ENCODE measurements at places on chromosomes 1 and 21. TPM values are rescaled to one million over a fixed set of nuclear protein-coding genes. Genes with fewer than 3 reads are reported as not detected.

SAMD13 gene
- polyA plus RNA-seq: 1.2 TPM

TTC34 gene
- 0.16 TPM for polyA plus RNA-seq

TNFRSF8 gene
- polyA plus RNA-seq: 1.5 TPM

ATP5PO gene
- polyA plus RNA-seq: 283 TPM

SLAMF9 gene
- not detected for polyA plus RNA-seq

CA6 gene
- polyA plus RNA-seq: not detected

NCAM2 gene
- 2.8 TPM for polyA plus RNA-seq

LEPR gene
- polyA plus RNA-seq: 13.5 TPM

PHF13 gene
- polyA plus RNA-seq: 19.0 TPM

WDR47 gene
- polyA plus RNA-seq: 10.5 TPM

- no peak for DNase-seq
Observed at GRCh38 chr1:155678027-155678426, 10.5 kb downstream of the YY1AP1 start.

GRCh38 chr1:46523496-46524353 is 27.7 kb downstream of the KNCN start:
- DNase-seq: no peak

DNA sequence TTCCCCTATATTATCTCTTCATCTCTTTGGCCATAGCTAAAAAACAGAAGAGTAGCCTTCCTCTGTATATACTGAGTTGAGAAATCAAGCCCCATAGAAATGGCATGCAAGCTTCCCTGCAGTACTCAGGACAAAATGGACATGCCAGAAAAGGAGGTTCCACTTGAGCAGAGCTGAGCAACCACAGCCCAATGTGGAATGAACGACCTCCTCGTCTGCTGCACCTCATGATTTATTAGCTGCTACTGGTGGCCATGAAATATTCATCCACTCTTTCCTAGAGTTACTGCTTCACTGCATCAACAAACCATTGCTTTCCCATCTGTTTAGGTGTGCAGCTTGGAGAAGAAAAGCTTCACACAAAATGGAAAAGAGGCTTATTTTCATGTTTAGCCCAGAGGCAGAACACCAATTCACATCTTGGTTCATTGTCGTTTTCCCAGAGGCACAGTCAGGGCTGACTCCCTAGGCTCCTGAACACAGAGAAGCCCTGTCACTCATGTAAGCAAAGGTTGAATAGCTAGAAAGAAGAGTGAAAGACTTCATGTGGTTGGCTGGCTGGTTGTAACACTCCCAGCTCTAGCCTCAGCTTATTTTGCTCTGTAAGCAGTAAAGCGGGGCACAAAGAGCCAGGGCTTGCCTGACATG is 148.0 kb downstream of the TSEN15 start:
- DNase-seq: no peak

DNA sequence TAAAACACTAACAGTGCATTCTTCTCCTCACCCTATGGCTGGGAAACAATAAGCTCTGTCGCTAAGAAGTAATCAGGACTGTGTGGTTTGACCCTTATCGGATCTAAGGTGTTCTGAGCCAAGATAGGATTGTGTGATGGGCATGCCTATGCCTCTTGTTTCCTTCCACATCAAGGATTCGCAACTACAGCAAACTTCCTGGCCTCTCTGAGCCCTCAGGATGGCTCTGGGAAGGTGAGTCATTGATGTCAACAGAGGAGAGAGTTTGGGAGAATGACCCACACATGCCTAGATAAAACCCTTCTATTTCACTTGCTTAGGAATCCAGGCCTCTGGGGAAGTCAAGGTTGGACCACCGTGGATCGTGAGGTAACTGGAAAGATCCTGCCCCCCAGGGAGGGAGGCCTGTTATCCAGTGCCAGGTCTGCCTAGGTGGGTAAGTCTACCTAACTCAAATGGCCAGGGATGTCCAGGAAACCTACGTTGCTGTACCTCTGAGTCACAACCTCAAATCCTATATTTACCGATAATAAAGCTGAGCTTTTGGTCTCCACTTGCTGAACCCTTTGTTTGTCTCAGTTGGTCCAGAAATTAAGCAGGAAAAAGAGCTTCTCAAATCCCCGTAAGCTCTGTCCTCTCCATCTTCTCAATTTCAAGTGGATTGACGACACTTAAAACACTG is 27.4 kb downstream of the TIAM1 start:
- no peak for DNase-seq

DNA sequence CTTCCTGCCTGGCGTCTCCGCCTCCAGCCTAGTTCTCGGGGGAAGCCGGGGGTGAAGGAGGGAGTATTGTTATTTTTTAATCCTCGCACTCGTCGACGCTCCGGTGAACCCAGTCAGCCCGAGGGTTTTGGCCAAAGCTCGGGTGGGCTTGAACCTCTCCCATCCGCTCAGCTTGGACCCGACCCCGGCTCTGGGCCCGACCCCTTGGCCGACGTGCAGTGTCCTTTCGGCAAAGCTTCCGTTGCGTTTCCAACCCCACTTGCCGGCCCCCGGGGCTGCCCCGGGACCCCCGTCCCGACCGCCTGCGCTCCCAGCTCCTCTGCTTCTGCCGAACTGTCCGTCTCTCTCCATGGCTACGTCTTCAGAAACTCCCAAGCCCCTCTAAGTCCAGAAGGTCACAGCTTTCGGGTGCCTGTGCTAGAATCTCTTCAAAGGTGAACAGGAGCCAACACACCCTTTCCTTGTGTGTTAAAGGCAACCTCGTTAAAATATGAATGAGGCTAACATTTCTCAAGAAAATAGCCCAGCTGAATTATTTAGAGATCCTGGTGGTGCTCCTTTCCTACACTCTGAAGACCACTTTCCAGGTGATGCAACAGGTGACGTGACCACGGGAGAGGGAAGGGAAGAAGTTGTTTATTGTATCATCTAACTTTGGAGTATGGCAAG is 647 bp downstream of the DESI2 start:
- DNase-seq: no peak

DNA sequence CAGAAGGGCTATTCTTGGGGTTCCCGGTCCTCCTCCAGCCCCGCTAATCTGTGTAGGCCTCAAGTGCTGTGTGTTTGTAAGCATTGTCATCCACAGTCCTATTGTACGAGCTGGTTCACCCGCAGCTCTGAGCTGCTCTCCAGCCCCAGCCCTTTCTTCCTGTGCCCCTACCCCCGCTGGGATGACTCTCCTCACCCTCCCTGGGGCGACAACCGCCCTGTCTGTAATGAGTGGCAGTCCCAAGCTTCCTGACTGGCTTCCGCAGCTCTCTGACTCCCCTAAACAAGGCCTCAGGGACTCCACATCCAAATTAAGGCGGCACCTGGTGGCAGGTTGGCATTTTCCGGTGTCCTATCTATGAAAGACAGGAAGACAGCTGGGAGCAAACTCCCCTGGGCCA is 45.8 kb downstream of the TFF3 start:
- no peak for DNase-seq

DNA sequence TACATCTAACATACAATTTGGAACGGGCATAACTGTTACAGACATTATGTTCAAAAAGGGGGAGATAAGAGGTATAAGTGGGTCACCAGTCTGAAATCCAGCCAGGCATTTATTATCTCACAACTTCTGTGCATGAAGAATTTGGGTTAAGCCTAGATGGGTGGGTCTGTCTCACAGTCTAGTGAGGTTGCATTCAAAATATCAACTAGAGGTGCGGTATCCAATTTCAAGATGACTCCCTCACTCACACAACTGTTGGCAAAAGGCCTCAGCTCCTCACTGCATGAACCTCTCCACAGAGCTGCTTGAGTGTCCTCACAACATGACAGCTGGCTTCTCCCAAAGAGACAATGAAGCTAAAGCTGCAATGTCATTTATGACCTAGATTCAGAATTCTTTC is 4.7 kb downstream of the AUNIP start:
- DNase-seq: no peak

DNA sequence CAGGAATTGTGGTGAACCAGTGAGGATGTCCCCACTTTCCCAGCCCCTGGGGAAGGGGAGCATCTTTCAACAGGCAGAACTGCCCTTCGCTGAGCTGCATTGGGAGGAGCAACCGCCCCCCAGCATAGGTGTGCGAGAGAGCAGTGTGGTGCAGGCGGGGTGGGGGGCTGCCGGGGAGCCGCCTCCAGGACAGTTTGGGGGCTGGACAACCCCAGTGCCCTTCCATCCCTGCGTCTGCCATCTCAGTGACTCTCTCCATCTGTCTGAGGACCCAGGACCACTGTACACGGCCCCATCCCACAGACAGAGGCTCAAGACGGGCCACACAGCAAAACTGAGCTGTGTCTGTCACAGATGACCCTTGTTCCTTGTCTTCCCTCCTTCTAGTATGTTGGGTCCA is 14.2 kb downstream of the PODN start:
- no peak for DNase-seq

- no peak for DNase-seq
Observed at GRCh38 chr1:26284597-26285347, 4.9 kb downstream of the SH3BGRL3 start.

DNA sequence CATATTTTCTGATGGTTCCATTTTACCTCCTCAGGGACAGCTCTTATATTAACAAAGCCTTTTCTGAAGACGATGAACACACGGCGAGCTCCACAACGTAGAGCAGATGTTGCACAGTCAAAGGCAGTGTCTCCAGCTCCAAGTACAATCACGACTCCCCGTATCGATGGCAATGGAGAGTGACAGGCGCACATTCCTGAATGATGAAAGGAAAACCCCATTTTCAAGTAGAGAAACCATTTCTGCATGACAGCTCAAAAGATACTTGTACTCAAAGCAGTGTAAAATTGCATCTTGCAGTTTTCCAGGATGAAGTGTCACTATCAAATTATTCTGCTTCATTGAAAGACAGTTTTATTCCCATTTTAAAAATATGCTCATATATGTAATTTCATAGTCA is 327.6 kb downstream of the DPYD start:
- no peak for DNase-seq

DNA sequence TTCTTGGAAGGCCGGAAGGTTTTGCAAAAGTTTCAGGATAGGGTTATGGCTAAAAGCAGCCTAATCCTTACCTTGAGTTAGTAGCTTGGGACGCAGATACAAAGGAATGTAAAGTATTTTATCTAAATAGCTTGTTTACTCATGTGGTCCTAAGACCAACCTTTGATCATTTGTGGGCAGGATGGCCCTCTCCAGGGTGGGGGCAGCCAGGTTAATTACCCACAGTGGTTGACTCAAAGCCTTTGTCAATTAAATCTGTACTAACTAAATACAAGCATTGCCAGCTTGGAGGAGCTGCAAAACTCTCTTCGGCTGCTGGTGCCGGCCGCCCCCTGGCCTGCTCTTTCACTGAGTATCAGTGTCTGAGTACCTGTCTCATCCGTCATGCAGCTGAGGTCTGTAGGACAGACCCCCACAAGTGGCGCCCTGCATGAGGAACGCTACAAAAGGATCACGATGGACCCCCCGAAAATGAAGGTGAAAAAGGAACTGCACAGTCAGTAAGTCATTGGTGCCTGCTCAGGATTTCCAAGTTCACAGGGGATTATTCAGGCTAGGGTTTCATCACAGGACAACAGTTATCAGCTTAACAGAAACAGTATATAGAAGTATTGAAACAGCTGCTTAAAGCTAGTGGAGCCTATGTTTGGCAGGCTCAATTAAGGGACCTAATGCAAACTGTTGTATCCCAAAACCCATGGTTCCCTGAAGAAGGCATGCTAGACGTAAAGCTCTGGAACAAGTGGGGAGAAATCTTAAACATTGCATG is 212.5 kb upstream of the MAP1LC3C start:
- DNase-seq: no peak

DNA sequence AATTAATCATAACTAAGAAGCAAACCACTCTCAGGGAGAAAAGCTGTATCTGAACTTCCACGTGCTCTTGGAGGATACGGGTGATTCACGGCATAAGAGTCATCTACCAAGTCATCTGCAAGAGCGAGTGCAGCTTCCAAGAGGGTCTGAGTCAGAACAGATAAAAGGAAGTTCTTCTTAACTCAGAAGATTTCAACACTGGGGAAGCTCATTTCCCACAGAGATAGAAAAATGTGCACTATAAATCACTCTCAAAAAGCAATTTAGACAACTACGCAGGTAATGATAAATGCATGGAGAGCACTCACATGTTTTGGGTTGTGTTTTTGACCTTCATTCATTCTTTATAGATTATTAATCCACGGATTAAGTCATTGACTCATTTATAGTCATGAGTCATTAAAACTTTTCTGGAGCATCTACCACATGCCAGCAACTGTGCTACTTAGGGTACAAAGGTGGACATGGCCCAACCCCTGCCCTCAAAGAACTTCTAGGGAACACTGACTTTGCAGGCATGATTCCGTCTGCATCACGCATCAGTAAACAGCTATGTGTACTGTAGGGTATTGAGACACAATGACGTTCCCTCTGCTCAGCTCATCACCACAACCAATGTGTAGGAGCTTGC is 20.8 kb downstream of the KCNJ15 start:
- DNase-seq: no peak

GRCh38 chr1:236844499-236845271 is 49.6 kb downstream of the MTR start:
- DNase-seq: no peak

DNA sequence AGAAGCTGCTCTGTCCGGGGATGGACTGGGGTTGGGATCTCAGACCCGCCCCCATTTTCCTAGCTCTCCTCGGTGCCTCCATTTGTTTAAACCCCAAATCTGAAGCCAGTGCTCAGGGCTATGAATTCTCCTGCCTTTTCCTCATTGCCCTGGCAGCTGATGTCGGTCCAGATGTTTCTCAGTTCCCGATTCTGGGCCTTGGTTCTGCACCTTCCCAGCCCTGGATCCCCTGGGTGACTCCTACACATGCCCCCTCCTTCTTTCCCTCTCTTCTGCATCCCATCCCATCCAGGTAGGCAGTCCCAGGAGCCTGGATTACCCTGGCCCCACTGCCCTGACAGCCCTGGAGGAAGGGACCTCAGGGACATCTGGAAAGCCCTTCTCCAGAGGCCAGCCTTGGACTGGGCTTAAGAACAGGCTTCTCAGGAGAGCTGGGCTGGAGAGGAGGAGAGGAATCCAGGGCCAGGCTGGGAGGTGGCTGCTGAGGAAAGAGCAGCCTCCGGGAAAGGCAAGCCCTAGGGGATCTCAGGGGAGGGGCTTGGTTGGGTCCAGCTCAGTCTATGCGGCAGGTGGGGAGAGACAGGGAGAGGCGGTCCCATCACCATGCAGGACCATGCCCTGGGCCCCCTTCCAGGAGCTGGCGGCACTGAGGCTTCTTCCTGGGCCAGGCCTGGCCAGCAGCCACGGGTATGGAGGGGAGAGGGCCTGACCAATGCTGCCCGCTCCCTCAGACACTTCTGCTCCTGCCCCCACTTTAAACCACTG is 6.8 kb upstream of the EPS8L3 start:
- no peak for DNase-seq

GRCh38 chr1:236938760-236939159 is 65.5 kb downstream of the MT1HL1 start:
- DNase-seq: no peak
